ENCODE measurements at places on chromosomes 1 and 21.

GRCh38 chr1:67100833-67101232 lies 33.9 kb downstream of the C1orf141 start:
- no peak for DNase-seq
- H3K4me1 ChIP-seq: no peaks in the 10 kb centered on the region
- H3K27ac ChIP-seq: no peak overlapping the region
- H3K27me3 ChIP-seq: no peaks in the 10 kb centered on the region

GRCh38 chr1:8678673-8679394 lies 138.6 kb downstream of the RERE start:
- DNase-seq: no peak
- peaks cover 36% of the 10 kb centered on the region for H3K4me1 ChIP-seq
- no peaks in the 10 kb centered on the region for H3K27me3 ChIP-seq

DNA sequence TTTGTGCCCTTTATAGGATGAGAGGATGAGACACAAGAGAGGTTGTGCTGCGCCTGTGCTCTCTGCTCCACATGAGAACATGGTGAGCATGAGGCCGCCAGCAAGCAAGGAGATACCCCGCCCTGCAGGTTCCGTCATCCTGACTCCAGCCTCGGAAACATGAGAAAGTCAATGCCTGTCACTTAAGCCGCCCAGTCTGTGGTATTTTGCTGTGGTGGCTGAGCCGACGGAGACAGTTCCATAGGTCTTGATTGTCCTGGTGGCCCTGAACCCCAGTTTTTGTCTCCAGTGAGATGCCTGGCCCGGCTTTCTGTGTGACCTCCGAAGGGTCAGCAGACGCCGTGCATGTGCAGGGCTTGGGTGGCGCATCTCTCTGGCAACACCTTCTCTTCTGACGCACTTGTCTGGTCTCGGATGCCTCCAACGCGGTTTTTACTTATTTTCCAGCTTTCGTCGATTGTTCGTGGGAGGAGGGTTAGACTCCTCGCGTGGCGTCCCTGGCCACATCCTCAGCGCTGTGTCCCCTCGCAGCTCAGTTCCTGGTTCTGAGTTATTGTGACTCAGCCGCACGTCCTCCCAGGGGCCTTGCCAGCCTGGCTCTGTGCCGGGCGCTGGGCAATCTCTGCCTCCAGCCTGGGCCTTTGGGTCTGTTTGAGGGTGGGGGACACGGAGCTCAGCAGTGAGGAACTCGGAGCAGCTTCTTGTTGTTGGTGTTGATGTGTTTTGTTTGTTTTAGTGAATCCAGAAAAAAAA lies 70.0 kb downstream of the FAAP20 start:
- no peaks in the 10 kb centered on the region for H3K27me3 ChIP-seq
- DNase-seq: no peak
- H3K4me1 ChIP-seq: peaks cover 20% of the 10 kb centered on the region
- peaks cover 2% of the 10 kb centered on the region for H3K36me3 ChIP-seq
- H3K27ac ChIP-seq: no peak overlapping the region

DNA sequence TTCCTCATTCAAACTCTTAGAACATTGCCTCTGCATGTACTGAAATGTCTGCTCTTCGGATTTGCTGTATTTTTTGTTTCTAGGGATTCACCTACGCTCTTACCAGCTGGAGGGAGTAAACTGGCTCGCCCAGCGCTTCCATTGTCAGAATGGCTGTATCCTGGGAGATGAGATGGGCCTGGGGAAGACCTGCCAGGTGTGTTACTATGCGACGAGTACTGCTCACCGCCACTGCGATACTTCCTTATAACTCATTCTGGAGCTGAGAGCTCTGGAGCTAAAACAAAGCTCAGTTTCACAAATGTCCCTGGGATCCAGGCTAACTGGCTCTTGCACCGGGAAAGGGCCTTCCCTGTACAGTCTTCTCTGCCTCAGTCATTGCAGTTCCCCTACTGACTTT lies 10.1 kb downstream of the CHD1L start:
- peaks cover 57% of the 10 kb centered on the region for H3K36me3 ChIP-seq
- peaks cover 27% of the 10 kb centered on the region for H3K4me1 ChIP-seq
- H3K27me3 ChIP-seq: no peaks in the 10 kb centered on the region
- no peak overlapping the region for H3K27ac ChIP-seq
- H3K4me3 ChIP-seq: no peak overlapping the region

- no peaks in the 10 kb centered on the region for H3K27me3 ChIP-seq
- H3K4me3 ChIP-seq: no peak overlapping the region
- H3K36me3 ChIP-seq: no peaks in the 10 kb centered on the region
- H3K4me1 ChIP-seq: peaks cover 8% of the 10 kb centered on the region
- H3K27ac ChIP-seq: no peak overlapping the region
Observed at GRCh38 chr1:77506771-77507170, 175.7 kb downstream of the ZZZ3 start.

- H3K36me3 ChIP-seq: peaks cover 3% of the 10 kb centered on the region
- H3K27ac ChIP-seq: no peak overlapping the region
- no peak for DNase-seq
- peaks cover 6% of the 10 kb centered on the region for H3K4me1 ChIP-seq
- H3K27me3 ChIP-seq: no peaks in the 10 kb centered on the region
Observed at GRCh38 chr1:115666702-115667101, 24.9 kb downstream of the VANGL1 start.

DNA sequence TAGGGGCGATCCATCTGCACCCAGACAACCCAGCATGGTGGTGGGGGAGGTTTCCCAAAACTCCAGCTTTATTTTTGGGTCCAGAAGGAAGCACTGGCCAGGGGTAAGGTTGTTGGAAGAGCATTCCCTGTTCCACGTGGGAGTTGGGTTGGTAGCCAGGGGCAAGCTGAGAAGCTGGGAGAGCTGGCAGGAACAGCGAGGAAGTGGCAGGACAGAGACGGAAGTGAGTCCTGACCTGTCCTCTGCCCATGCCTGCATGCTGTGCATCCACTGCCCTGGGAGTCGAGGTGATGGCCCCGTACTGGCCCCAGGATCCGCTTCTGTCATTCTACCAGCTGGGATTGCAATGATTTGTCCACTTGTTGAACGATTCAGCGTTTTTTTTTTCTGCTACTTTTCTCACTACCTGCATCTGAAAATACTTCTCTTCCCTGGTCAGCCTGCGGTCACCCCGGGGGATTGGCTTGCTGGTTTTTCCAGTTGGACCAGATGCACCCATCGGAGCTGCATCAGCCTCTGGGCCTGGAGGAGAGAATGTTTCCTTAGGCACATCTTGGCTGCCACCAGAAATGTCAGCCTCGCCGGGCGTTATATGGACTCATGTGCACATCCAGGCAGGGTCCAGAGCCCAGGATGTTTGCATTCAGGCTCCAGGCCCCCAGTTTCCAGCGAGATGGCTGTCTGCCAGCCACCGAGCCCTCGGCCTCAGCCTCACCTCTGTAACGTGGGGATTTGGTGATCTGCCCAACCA lies 28.3 kb upstream of the TMPRSS2 start:
- no peak for DNase-seq
- no peak overlapping the region for H3K27ac ChIP-seq
- no peaks in the 10 kb centered on the region for H3K4me1 ChIP-seq
- H3K27me3 ChIP-seq: peaks cover 35% of the 10 kb centered on the region
- H3K4me3 ChIP-seq: no peak overlapping the region

DNA sequence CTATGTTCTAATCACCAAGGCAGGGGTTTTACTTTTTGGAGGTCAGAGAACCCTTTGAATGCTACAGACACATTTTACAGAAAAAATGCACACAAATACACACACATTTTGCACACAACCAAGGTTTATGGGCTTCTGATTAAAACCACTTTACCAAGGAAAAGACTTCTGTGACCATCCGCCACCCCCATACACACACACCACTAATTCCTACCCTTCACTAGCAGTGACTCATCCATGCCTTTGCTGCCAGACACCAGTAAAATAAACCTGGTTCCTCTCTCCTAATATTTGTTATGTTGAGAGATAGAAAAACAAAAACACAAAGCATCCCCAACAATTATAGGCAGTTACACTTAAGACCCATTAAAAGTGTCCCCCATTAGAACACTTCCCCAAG lies 12.9 kb downstream of the PIGM start:
- DNase-seq: no peak
- H3K36me3 ChIP-seq: no peaks in the 10 kb centered on the region
- H3K4me3 ChIP-seq: no peak overlapping the region
- peaks cover 6% of the 10 kb centered on the region for H3K4me1 ChIP-seq
- H3K27ac ChIP-seq: no peak overlapping the region

GRCh38 chr1:183363972-183364371 lies 54.2 kb downstream of the NMNAT2 start:
- no peaks in the 10 kb centered on the region for H3K4me1 ChIP-seq
- no peak overlapping the region for H3K27ac ChIP-seq
- no peak for DNase-seq
- no peaks in the 10 kb centered on the region for H3K36me3 ChIP-seq
- peaks cover 21% of the 10 kb centered on the region for H3K27me3 ChIP-seq

GRCh38 chr1:235607284-235607683 lies 42.3 kb downstream of the GNG4 start:
- H3K36me3 ChIP-seq: no peaks in the 10 kb centered on the region
- no peak for DNase-seq
- no peak overlapping the region for H3K4me3 ChIP-seq
- H3K27ac ChIP-seq: no peak overlapping the region
- no peaks in the 10 kb centered on the region for H3K27me3 ChIP-seq

DNA sequence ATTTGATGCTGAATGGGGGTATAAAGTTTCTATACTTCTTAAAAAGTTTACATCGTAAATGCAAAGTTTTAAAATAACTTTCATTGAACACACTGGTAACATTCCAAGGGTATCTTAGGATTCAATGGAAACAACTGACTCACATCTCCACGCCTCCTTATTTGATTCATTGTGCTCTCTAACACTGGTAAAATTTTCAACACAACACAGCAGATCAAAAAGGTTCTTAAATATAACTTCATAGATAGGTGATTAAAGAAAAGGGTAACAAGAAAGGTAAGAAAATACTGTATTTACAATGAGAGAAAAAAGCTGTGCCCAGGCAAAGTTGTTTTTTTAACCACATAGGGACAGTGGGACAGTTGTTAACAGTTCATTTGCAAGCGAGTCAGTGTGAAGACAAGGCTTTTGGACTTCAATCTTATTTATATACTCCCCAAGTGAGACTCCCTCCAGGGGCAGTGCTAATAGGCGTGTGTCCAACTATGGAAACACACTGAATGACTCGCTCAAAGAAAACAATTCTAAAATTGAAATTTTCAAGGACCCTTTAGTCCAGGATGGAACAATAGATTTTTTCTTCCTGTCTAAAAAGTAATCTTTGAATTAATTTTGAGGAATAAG lies 140.5 kb downstream of the TIAM1 start:
- no peak overlapping the region for H3K4me3 ChIP-seq
- peaks cover 56% of the 10 kb centered on the region for H3K36me3 ChIP-seq
- DNase-seq: no peak
- no peak overlapping the region for H3K27ac ChIP-seq

GRCh38 chr1:204617256-204618147 lies 68.0 kb downstream of the LRRN2 start:
- no peaks in the 10 kb centered on the region for H3K4me1 ChIP-seq
- H3K27ac ChIP-seq: no peak overlapping the region
- no peaks in the 10 kb centered on the region for H3K36me3 ChIP-seq
- DNase-seq: no peak

DNA sequence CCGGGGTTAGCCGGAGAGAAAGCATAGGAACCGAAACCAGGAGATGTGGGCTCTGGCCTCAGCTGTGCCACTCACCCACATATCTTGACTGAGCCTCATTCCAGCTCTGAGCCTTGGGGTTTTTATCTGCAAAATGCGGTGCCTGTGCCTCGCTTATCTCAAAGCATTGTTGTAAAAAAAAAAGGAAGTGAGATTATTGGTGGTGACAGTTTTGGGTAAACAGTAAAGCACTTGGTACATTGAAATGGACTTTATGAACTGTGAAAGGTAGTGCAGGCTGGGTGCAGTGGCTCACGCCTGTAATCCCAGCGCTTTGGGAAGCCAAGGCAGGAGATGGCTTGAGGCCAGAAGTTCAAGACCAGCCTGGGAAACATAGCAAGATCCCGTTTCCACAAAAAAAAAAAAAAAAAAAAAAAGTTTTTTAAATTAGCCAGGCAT lies 3.8 kb downstream of the PTAFR start:
- DNase-seq: no peak
- H3K27ac ChIP-seq: no peak overlapping the region
- H3K27me3 ChIP-seq: peaks cover 35% of the 10 kb centered on the region
- peak overlapping the region; percentile 9 for H3K4me3 ChIP-seq
- H3K4me1 ChIP-seq: peaks cover 44% of the 10 kb centered on the region
- no peaks in the 10 kb centered on the region for H3K36me3 ChIP-seq

DNA sequence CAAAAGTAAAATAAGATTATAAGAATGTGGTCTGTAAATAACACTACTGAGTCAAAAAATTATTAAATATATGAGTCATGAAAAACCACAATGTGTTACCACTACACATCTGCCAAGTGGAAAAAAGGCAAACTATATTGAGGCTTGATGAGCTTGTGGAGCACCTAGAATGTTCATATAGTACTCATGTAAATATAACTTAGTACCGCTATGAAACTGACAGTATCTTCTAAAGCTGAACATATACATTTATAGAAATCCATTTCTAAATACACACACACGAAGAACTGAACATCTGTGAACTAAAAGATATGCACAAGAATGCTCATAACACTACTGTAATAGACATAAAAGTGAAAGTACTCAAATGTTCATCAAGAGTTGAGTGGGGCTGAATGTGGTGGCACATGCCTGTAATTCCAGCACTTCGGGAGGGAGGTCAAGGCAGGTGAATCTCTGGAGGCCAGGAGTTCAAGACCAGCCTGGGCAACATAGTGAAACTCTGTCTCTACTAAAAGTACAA lies 18.5 kb upstream of the GBP3 start:
- peak overlapping the region; percentile 16 for H3K4me3 ChIP-seq
- H3K27ac ChIP-seq: peak overlapping the region; percentile 95
- peaks cover 38% of the 10 kb centered on the region for H3K4me1 ChIP-seq
- H3K27me3 ChIP-seq: peaks cover 11% of the 10 kb centered on the region

DNA sequence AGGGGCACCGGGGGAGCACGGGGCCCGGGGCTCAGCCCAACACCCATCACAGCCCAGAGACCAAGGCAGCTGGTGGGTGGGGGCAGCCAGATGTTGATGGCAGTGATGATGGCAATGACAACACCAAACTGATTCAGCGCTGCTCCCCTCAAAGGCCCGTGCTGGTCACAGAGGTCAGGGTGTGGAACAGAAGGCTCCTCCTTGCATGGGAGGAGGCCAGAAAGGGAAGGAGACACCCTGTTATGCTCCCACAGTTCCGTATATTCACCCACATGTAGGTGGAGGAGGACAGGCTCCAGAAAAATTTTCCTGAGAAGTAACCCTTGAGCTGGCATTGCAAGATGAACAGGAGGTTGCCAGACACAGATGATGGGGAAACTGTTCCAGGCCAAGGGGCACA lies 414 bp downstream of the GUCA2B start:
- no peak overlapping the region for H3K27ac ChIP-seq
- H3K36me3 ChIP-seq: no peaks in the 10 kb centered on the region
- H3K4me3 ChIP-seq: no peak overlapping the region
- no peak for DNase-seq

Measured in activated T-cell treated with anti-CD3 and anti-CD28 coated beads, Interleukin-2, amount 50 U/mL, for 24 hours (primary cell).